Natural killer cell treated with Interleukin-12 subunit alpha and Interleukin-12 subunit beta and Interleukin-15 and Interleukin-18, amount 100 ng/mL, for 72 hours (primary cell): ENCODE measurements at places on chromosomes 2 and 18.

DNA sequence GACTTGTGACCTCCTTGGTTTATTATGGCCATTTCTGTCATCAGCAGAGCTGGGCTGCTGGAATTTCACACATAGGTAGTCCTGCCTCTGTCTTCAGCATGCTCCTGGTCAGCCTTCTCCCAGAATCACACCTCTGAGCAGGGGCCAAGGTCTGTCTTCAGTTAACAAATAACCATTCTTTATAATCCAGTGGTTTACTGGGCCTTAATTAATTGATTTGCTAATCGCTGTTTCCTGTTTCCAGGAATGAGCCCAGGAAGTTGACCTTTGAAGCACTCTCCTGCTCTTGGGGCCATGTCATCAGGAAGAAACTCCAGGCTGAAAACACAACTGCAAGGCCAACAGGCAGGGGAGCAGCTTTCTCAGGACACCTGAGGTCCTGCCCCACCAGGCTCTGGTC lies 278.5 kb downstream of the SRBD1 start:
- H3K36me3 ChIP-seq, result no peaks in the 10 kb centered on the region
- no peak overlapping the region for H3K4me3 ChIP-seq
- H3K27ac ChIP-seq, result no peak overlapping the region
- H3K4me1 ChIP-seq, result no peaks in the 10 kb centered on the region
- no peak for DNase-seq

DNA sequence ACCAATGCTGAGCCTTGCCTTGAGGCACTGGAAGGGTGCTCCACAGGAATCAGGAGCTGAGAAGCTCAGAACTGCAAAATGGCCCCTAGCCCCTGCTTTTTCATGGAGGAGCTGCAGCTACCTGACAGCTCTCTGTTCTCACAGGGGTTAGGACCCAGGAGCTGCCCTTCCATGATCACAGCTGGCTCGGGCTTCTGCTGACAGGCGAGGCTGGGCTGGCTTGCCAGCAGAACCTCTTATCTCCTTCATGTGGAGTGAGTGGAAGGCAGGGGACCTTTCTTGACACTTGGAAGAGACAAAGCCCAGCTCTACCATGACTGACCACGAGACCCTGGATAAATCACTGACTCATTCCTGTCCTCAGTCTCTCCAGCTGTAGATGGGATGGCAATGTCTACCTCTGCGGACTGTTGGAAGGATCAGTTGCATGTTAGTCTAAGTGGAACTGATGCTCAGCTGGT lies 113.4 kb downstream of the CAPN13 start:
- H3K36me3 ChIP-seq, result no peaks in the 10 kb centered on the region
- peak overlapping the region; percentile 64 for H3K27ac ChIP-seq
- H3K4me1 ChIP-seq, result no peaks in the 10 kb centered on the region
- no peak for DNase-seq
- peaks cover 15% of the 10 kb centered on the region for H3K27me3 ChIP-seq

DNA sequence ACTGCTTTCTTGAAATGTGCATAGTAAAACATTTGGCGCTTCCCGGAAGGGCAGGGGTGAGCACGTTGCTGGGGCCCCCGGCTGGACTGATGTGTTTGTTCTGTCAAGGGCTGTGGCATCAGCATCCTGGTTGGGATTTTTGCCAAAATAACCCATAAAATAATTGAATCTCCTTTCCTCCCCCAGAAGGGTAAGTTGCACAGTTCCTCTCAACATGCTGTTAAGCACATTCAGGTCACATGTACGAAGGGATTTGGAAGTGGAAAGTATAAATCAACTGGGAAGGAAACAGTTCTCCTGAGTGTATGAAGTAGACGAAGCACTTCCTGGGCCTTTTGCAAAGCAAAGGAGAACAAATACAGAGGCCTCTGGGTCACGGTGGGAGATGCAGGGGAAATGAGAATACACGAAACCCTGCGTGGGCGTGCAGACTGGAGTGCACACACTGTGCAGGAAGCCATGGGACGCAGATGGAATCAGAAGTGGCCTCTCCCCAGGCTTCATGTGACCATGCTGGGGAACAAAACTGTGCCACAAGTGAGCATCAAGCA lies 183.9 kb downstream of the LPIN1 start:
- H3K27ac ChIP-seq, result no peak overlapping the region
- DNase-seq, result no peak
- H3K27me3 ChIP-seq, result peaks cover 22% of the 10 kb centered on the region
- no peak overlapping the region for H3K4me3 ChIP-seq

DNA sequence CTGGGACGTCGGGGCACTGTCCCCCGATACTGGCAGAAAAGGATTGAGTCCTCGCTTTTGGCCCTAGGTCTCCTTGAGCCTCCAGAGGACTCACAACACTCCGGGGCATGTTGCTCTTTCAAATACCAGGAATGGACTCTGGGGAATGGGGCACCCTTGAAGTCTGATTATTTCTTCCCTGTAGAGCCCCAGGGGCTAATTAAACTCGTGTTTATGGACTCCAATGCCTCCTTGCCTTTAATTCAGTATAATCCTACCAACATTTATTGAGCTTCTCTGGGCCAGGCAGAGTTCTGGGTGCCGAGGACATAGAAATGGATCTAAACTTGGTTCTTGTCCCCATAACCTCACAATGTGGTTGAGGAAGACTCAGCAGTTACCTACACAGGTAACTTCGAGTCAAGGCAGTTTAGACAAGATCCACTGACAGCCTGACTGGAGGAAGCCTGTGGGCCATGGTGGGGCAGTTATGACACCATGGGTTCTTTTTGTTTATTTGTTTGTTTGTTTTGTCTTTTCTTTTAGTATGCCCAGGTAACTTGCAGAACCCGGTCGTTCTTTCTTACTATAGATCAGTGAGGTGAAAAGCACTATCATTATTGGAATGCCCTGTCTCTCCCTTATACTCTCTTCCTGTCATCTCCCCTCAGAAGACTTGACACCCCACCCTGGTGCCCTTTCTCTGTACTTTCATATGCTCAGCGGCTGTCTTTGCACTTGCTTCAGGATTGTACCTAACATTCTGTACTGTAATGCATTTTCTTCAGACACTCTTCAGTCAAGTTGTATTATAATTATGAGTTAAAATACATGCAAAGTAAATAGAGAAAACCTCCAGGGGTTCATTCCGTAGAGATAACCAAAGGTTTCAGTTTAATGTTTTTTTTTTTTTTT lies 3.2 kb downstream of the CFLAR start:
- peak; percentile 64 for DNase-seq
- H3K4me3 ChIP-seq, result peak overlapping the region; percentile 94
- peaks cover 45% of the 10 kb centered on the region for H3K36me3 ChIP-seq
- H3K27me3 ChIP-seq, result no peaks in the 10 kb centered on the region

- no peaks in the 10 kb centered on the region for H3K36me3 ChIP-seq
- H3K27me3 ChIP-seq, result peaks cover 5% of the 10 kb centered on the region
- no peaks in the 10 kb centered on the region for H3K4me1 ChIP-seq
- H3K27ac ChIP-seq, result no peak overlapping the region
- no peak overlapping the region for H3K4me3 ChIP-seq
These were observed 81.5 kb upstream of the LYPD6B start for GRCh38 chr2:148957023-148957422.

DNA sequence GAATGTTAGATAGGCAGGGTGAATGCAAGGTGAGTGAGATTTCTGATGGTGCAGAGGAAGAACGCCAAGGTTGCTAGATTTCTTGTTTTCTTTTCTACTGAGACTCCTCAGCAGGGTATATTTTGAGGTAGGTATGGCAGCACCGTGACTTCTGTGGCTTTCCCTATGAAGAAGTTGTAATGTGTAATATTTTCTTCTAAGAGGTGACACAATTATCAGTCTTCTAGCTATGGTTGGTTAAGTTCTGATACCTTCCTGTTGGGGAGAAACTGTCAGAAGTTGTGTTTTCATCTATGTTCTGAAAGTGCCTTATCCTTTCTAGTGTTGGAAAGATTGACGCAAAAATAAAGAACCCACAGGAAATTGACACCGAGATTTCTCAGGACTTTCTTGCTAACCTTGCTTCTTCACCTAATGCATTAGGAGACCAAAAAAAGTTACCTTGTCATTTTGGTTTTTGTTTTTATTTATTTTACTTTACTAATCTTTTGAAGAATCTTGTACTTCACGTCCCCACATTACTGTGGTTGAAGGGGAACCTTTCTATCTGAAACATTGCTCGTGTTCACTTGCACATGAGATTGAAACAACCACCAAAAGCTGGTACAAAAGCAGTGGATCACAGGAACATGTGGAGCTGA lies 11.9 kb downstream of the IL18R1 start:
- peak overlapping the region; percentile 99 for H3K27ac ChIP-seq
- H3K4me1 ChIP-seq, result peaks cover 78% of the 10 kb centered on the region
- H3K4me3 ChIP-seq, result peak overlapping the region; percentile 88
- H3K27me3 ChIP-seq, result no peaks in the 10 kb centered on the region

DNA sequence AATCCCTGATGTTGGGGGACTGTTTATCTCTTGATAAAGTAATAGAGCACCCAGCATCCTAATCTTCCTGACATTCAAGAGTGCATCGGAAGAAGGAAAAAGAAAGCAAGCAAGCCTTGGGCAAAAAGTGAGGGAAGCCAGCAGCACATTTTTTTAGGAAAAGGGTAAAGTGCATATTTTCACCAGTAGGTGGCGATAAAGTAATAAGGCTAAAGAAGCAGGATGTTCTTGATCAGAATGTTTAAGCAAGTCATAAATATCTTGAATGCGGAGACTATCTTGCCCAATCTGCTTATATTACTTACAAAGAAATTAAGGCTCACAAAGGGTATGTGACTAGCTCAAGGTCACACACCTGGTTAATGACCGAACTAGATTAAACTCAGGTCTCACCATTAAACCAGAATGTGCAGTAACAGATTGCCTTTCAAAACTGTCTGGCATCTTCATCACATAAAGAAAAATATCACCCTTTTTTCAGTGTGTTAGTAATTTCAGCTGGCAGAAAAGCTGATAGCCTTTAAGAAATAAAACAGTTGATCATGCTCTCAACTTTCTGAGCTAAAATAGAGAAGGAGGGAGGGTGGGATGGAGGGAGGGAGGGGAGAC lies 83.8 kb downstream of the VIT start:
- peaks cover 12% of the 10 kb centered on the region for H3K27me3 ChIP-seq
- H3K27ac ChIP-seq, result no peak overlapping the region
- H3K4me1 ChIP-seq, result peaks cover 6% of the 10 kb centered on the region
- no peak for DNase-seq

DNA sequence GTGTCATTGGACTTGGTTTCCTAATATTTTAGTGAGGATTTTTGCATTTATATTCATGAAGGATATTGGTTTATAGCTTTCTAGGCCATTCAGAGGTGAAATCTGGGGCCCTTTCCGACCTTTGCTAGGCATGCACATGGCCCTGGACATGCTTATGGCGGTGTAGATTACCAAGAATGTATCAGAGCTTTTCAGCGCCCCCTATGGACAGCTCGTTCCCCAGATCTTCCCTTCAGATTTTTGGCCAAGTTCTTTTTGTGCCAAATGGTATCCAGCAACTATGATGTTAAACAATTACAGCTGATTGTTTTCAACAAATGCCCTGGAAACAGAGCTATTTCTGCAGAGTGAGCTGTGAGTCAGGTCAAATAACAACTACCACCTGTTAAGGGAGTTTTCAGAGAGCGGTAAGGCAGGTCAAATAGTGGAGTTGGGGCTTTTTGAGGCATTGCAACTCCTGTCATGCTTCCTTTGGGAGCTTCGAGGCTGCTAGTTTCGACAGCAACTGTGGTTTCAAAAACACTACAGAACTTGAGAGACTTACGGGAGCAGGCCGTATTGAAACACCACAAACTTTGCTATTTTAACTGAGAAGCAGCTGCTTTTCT lies 188.3 kb downstream of the ZNF516 start:
- no peak overlapping the region for H3K4me3 ChIP-seq
- no peak for DNase-seq

DNA sequence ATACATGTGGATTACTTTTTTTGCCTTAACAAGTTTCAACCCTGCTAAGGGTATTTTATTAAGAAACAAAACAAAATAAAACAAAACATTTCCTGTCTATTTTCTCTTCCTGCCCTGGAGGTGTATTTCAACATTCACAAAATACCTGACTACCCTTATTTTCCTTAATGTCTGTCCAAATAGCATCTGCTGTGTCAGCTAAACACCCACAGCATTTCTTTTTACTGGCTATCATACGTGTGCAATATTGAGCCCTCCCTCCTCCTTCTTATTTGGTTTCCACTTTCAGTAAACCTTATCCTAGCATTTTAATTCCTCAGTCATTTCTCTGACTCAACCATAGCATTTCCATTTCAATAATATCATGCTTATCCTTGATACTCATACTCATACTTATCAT lies 1420.0 kb upstream of the ZEB2 start:
- H3K36me3 ChIP-seq, result no peaks in the 10 kb centered on the region
- no peak for DNase-seq
- no peak overlapping the region for H3K27ac ChIP-seq
- no peaks in the 10 kb centered on the region for H3K4me1 ChIP-seq

GRCh38 chr2:55970500-55970899 lies 46.9 kb upstream of the EFEMP1 start:
- no peaks in the 10 kb centered on the region for H3K4me1 ChIP-seq
- no peaks in the 10 kb centered on the region for H3K36me3 ChIP-seq
- DNase-seq, result no peak
- H3K4me3 ChIP-seq, result no peak overlapping the region
- no peak overlapping the region for H3K27ac ChIP-seq

GRCh38 chr18:76480913-76481312 lies 14.1 kb downstream of the ZNF516 start:
- H3K36me3 ChIP-seq, result no peaks in the 10 kb centered on the region
- peak; percentile 42 for DNase-seq
- H3K27ac ChIP-seq, result no peak overlapping the region
- no peaks in the 10 kb centered on the region for H3K27me3 ChIP-seq
- no peak overlapping the region for H3K4me3 ChIP-seq

GRCh38 chr18:32761231-32761630 lies 11.6 kb downstream of the KLHL14 start:
- no peaks in the 10 kb centered on the region for H3K36me3 ChIP-seq
- DNase-seq, result no peak
- no peak overlapping the region for H3K4me3 ChIP-seq
- H3K4me1 ChIP-seq, result no peaks in the 10 kb centered on the region
- H3K27ac ChIP-seq, result no peak overlapping the region
